Skeletal muscle cell (primary cell): ENCODE measurements at places on chromosomes 4 and X.

DNA sequence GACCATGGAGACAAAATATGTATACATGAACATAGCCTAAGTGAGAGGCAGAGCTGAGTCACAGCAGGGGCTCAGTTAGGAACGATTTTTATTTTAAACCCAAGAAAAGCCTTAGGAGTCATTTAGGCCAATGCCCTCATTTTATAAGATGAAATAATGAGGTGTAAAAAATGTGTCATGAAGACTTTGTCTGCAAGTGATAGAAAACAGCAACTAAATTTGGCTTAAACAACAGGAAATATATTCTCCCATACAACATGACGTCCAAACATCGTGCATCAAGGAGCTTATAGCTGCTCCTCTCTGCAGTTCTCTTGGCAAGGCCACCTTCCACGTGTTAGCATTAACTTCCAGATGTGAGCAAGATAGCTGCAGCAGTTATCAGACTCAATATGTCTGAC, 16.8 kb downstream of the SCFD2 start:
- no peak for DNase-seq

GRCh38 chr4:171629182-171629581, 184.0 kb upstream of the GALNTL6 start:
- no peak for DNase-seq

GRCh38 chrX:48467281-48467761, 2.7 kb downstream of the SLC38A5 start:
- no peak for DNase-seq

DNA sequence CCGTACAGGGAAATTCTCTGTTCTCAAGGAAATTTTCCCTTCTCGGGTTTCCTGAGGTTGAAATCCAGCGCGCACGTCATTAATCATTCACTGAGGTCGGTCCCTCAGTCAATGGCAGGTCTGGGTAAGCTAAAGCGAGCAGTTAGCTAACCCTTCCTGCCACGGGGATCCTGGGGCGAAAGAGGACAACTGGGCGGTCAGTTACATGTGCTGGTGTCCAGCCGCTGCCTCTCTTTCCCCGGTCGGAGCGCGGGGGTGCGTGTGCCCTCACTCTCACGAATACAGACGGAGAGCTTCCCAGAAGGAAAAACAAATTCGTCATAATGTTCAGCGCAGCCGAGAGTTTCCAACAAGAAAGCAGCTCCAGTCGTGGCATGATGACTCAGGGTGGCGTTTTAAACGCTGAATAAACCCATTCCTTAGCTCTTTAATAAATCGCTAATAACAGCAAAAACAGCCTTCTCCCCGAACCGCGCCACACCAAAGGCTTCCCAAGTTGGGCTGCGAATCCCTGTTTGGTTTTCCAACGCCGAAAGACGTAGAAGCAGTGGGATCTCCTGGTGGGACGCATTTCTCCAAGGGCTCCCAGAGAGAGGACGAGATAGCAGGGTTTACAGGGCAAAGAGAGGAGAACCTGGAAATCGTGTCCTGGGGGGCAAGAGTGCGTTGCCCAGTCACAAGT, 752 bp upstream of the FGF5 start:
- DNase-seq, result peak; percentile 62

- DNase-seq, result no peak
Measured at GRCh38 chrX:21167494-21167893, 206.7 kb upstream of the CNKSR2 start.

DNA sequence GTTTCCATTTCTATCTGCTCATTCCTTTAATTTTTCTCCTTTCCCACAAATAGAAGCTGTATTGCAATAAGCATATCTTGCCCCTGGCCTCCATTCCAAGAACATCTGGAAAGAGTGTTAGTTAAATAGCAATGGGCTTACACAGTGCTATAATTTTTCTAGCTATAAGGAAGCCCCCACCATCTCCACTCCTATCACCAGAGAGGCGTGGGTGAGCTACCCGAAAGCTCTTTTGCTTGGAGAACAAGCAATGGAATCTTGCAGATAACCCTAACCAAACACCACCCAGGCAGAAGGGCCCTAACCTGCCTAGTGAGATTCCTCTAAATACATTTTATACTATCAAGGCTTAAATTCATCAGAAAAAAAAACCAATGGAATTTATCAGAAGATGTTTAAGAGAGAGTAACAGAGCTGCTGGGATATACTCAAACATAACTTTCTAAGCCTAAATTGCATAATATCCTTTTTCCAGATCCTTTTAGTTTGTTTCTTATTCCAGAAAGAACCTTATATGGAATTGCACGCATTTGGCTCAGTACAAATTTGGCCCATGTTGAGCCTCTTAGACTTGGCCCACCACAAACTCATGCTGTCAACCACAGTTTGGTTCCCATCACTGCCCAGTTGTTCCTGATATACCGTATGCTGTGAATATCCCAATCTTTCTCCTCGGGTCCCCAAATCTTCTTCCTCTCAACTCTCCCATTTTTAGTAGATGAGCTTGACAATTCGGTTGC, 91.6 kb upstream of the PLAC1 start:
- no peak for DNase-seq

- no peak for DNase-seq
Measured at GRCh38 chr4:119585771-119586170, 42.8 kb downstream of the PDE5A start.

DNA sequence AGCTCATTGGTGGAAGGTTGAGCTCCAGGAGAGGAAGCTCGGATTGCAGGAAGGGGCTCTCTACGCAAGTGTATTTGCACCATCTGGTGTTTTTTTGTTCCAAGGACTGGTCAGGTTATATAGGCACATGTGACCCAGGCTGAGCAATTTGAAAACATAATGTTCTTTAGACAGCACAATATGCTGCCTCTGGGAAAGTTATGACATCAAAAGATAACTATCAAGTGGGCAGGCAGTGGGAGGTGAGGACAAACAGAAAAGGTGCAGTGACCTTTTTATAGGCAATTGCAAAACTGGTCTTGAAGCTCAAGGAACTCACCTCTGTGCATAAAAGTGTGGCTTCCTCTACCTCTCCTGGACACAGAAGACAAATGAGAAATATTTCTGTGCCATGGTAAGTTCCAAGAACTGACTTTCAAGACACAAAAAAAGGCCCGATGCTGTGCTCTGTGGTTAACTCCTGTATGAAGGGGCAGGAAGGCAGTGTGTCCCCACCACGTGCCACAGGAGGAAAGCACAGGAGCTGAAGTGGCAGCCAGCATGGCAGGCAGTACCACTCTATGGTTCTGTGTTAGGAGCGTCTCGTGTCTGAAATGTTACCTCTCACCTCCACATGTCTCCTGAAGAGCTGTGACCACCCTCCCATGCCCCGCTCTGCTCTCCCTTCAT, 128.6 kb downstream of the SHROOM3 start:
- DNase-seq, result no peak

DNA sequence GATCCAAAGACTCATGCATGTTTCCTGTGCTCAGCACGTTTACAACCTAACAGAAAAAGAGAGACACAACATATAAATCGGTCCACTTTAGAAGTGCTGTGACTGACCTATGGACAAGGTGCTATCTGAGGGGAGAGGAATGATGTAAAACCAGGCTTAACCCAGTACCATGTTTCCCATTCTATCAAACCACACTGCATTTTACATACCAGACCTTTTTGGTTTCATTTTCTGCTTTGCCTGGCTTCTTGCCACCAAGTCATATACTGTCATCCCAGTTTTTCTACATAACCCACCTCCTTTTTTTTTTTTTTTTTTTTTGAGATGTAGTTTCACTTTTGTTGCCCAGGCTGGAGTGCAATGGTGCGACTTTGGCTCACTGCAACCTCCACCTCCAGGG, 82.2 kb downstream of the KLF8 start:
- DNase-seq, result no peak

DNA sequence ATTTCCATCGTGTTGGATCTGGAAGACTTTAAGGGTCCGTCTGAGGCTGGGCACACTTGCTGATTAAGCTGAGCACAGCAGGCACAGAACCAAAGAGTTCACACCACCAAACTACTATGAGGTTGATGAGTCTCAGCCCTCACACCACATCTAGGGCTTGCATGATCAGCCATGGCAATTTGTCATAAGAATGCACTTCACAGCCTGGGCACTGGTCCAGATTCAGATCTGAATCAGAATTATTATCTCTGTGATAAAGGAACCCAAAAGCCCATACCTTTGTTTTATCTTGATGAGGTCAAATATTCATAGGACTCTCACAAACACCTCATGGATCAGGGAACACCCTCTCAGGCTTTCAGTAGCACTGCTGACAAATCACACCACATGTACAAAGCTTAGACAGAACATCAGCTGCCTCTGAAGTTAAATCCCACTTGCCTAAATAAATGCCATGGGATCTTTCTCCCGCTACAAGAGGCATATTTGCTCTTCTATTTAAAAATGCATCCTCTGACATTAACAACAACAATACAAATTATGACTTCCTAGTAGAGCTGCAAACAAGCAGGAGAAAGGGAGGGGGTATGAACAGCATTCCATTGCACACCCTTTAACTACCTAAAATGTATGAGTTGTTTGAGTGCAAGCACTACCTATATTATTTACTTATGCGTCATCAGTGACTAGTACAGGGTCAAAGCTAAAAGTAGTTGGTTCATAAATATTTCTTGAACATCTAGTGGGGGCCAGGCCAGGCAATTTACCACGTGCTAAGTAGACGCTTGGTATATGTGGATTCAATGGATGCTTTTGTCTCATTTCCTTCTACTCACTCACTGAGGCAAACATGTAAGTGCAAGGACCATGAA, 186.3 kb upstream of the FGF13 start:
- no peak for DNase-seq

- DNase-seq, result no peak
Measured at GRCh38 chr4:140252141-140252741, 98.3 kb upstream of the MAML3 start.

GRCh38 chr4:26991057-26991456, 130.4 kb downstream of the STIM2 start:
- no peak for DNase-seq

- no peak for DNase-seq
Measured at GRCh38 chrX:2587146-2587545, 86.4 kb upstream of the DHRSX start.

DNA sequence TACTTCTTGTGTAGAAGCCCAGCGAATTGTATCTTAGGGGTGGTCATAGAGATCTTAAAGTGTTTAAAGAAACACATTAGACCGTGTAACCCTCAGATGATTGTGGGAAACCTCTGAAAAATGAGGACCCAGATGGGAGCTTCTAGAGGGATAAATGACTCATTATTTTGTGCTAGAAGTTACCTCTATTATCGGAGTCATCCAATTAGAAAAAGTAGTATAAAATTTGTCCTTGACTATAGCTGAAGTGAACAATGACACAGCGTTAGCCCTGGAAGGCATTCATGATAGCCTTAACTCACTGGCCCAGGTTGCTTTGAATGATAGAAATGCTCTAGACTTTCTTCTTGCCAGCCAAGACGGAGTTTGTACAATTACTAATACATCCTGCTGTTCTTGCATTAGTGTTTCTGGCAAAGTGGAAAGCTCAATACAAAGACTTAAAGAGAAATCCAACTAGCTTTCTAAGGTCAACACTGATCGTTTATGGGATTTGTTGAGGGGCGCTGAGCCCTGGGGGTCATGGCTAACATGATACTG, 178.9 kb upstream of the VEGFC start:
- DNase-seq, result no peak

GRCh38 chrX:23773601-23774175, 9.3 kb upstream of the SAT1 start:
- no peak for DNase-seq

DNA sequence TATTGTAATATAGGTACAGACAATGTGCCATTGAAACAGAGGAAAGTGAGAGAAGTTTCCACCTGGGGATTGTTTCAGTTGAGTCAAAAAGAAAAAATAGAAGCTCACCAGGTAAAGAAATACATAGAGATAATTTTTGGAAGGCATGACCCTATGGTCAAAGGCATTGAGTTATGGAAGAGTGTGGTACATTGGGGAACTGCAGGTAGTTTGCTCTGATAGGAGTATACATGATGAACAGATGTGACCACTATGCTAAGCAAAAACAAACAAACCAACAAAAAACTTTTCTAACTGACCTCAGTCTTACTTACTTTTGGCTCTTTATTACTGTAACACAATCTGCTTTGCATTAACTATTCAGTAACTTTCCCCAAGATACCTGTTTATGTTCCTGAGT, 85.9 kb downstream of the UGT8 start:
- no peak for DNase-seq

DNA sequence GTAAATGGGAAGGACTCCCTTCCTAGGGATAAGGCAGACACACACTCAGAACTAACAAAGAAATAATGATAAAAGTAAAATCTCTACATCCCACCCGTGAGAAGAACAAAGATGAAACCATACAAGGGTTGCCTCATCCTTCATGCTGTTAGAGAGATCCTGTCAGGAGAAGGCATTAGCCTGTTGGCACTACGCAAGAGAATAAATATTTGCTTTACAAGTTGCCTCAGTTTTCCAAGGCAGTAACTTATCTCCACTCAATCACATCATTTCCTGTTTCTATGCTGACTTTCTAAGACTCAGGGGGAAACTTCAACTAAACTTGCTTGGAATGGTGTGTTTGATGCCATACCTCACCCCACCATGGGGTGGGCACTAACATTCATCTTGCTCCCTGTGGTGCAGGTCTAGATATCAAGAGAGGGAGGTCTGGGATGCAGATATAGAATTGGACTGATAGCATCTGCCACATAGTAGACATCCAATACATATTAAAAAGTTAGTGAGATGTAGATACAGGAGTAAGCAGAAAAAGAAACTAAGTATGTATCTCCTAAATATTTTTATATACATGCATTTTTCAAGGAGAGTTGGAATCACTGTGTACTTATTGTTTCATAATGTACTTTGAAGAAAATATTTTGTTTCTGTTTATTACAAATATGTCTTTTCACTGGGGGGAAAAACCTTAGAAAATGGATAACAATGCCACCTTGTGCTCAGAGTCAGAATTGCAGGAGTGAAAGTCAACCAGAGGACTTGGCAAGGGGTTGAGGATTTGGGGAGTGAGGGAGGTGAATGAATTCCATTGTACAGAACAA, 57.2 kb upstream of the BEX4 start:
- DNase-seq, result no peak

DNA sequence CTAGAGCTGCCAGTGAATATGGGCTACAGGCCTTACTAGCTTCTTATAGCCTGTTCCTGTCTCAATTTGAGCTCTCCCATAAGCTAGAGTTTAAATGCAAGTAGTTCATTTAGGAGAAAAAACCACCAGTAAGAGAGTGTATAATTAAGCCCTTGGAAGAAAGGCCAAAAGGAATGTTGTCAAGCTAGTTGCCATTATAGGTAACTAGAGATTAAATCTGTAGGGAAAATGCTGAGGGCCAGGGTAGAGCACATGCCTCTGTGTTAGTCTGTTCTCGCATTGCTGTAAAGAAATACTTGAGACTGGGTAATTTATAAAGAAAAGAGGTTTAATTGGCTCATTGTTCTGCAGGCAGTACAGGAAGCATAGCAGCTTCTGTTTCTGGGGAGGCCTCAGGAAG, 410.2 kb downstream of the MID1IP1 start:
- no peak for DNase-seq

- DNase-seq, result no peak
Measured at GRCh38 chrX:138669693-138670092, 41.8 kb downstream of the FGF13 start.

- peak; percentile 20 for DNase-seq
Measured at GRCh38 chr4:56360071-56360470, 27.2 kb downstream of the AASDH start.

- no peak for DNase-seq
Measured at GRCh38 chrX:27555514-27555913, 34.6 kb upstream of the DCAF8L2 start.

GRCh38 chr4:74751856-74752255, 42.5 kb downstream of the BTC start:
- no peak for DNase-seq

- peak; percentile 64 for DNase-seq
Measured at GRCh38 chrX:134807039-134807729, 148.9 kb upstream of the PLAC1 start.

- DNase-seq, result no peak
Measured at GRCh38 chrX:9340598-9341290, 124.1 kb upstream of the TBL1X start.
